ENCODE measurements at places on chromosomes 4 and X.

DNA sequence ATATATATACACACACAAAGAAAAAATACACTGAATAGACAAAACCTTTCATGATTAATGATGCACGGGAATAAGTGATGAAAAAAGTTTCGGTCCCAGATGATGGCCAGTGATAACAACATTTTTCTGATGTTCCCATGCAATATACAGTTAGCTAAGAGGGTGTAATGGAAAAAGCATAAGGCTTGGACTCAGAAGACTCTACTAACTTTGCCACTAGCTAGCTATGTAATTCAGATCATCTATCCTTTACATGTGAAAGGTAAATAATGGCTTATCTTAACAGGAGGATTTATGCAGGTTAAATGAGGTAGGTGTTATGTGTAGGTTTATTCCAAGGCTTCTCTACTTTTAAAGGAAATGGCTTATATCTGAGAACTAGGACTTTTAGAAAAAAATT, 4.3 kb downstream of the RPS3A start:
- DNase-seq, result no peak

DNA sequence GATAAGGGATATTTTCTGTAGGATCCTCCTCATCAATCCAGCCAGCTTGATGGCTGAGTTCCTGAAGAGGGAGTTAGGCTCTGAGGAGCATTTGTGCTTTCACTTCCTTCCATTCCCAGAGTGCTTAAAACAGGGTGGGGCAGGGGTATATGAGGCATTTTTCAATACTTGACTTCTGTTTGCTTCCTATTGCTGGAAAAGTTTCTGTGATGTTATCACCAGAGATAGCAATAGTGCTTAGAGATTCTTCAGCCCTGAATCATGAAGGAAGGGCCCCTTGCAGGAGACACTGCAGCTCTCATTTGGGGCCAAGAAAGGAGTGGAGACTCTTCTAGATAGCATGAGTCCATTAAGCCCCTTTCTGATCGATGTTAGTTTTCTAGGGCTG, 166.7 kb upstream of the RPS6KA3 start:
- DNase-seq, result peak; percentile 17

DNA sequence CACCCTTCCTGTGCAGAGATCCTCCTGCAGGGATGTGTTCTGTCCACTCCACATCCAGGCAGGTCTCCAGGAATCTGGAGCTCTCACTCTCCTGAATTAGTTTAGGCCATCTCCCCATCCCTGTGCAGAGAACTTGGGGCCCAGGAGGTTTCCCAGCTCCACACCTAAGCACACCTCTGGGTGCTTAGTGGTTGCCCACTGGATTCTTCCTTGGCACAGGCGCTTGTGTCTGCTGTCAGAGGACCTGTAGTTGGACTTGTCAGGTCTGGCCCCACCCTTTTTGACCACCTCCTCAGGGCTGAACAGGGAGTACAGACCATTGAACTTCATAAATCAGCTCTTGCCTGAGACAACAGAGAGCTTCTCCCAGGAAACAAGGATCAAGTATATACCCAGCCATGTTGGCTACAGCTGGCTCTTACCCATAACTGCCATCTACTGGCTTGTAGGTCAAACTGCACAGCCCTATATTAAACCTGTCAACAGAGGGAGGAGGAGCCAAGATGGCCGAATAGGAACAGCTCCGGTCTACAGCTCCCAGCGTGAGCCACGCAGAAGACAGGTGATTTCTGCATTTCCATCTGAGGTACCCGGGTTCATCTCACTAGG, 275.5 kb downstream of the PPARGC1A start:
- peak; percentile 5 for DNase-seq

DNA sequence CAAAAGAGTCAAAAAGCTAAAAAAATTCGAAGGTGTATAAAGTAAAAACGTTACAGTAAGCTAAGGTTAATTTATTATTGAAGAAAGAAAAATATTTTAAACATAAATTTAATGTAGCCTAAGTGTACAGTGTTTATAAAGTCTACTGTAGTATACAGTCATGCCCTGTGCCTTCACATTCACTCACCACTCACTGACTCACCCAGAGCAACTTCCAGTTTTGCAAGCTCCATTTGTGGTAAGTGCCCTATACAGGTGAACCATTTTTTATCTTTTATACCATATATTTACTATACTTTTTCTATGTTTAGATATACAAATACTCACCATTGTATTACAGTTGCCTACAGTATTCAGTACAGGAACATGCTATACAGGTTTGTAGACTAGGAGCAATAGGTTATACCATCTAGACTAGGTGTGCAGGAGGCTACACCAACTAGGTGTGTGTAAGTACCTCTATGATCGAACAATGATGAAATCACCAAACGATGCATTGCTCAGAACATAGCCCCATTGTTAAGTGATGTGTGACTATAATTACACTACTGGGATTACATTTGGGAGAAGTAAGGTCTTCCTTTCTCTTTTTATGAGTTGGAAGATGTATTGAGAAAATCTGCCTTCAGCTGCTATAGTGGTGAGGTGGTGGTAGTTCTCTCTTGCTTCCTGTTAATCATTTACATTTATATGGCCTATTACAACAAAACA, 27.2 kb downstream of the TMSB4X start:
- DNase-seq, result peak; percentile 81

DNA sequence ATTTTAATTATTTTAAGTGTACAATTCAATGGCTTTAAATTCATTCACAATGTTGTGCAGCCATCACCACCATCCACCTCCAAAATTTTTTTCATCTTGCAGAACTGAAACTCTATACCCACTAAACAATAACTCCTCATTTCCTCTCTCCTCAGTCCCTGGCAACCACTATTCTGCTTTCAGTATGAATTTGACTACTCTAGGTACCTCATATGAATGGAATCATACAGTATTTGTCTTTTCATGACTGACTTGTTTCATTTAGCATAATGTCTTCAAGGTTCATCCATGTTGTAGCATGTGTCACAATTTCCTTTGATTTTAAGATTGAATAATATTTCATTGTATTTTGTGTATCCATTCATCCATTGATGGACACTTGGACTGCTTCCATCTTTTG, 46.9 kb downstream of the KIF4A start:
- no peak for DNase-seq

DNA sequence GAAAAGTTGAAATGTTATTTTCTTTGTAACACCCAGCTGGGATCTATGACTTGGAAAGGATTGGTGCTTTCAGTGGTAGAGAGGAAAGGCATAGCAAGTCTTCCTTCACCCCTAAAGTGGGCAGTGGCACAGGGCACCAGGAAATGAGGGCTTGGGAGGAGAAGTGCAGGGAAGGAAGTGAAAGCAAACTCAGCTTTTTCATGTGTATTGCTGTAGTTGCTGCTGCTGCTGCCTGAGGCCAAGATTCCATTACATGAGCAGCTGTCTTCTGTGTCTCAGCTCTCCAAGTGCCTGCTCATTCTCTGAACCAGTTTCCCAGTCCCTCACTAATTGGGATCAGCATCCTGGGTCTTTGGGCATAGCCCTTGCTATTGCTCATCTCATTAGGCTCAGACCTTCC, 2.6 kb downstream of the HCCS start:
- peak; percentile 37 for DNase-seq

DNA sequence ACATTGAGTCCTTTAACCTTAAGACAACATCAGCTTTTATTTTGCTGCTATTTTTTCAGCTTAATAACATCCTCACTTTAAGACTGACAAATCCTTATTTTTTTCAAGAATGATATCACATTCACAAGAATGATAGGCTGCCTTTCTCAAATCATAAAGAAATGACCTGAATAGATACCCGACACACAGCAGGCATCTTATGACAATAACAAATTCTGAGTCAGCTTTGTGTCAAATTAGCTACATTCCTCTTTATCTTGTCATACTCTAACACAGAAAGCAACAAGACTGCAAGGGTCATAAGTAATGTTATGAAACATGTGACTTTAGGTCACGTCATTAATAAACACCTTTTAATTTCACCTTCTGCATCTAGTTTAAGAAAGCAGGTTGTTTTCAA, 2387.6 kb downstream of the PCDH7 start:
- peak; percentile 64 for DNase-seq

DNA sequence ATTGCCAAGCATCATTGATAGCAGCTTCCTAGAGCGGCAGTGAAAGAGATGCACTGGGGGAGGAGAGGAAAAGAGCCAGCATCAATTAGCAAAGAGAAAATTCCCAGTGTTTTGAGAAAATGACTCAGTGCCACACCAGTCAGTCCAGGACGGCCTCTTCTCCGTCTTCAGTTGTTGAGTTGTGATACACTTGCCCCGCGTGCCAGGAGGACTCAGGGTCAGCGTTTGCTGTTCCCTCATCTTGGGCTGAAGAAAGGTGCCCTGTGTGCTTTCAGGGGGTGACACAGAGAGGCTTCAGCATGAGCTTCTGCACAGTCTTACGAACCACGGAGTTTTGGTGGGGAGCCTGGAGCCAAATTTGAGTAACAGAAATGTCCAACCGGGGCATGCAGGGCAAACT, 82.3 kb downstream of the GPR143 start:
- no peak for DNase-seq

DNA sequence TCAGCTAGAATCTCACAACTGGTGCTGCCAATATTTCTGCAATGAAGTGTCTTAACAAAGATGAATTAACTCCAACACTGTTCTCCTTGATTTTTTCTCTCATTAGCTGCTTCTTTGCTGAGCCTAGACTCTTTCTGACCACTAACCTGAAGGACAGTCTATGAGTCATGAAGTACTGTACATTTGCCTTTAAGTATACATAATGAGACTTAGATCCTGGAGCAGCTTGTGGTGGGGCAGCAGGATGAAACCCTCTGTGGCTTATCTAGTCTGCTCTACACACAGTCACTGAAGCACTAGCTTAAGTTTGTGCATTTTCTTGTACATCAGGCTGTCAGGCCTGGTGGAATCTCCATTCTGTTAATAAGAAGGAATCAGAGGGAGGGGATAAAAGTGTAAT, 307.4 kb upstream of the SMIM31 start:
- peak; percentile 11 for DNase-seq

- DNase-seq, result no peak
These were observed 26.3 kb upstream of the ACTRT1 start for GRCh38 chrX:128078545-128078944.

DNA sequence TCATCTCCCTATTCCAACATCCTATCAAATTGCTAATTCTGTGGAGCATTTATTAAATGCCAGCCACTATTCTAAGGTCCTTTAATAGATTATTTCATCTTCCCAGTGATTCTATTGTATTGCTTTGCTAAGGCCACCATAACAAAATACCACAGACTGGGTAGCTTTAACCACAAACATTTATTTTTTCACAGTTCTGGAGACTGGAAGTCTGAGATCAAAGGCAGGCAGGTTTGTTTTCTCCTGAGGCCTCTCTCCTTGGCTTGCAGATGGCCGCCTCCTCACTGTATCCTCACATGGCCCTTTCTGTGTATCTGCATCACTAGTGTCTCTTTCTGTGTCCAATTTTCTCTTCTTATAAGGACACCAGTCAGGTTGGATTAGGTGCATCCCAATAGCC, 64.5 kb downstream of the CPE start:
- DNase-seq, result no peak

GRCh38 chrX:107849747-107850421, 24.2 kb downstream of the MID2 start:
- no peak for DNase-seq

- DNase-seq, result peak; percentile 3
These were observed 25.4 kb downstream of the C4orf17 start for GRCh38 chr4:99536271-99536670.

- DNase-seq, result no peak
These were observed 33.1 kb upstream of the MTMR8 start for GRCh38 chrX:64428371-64428770.

DNA sequence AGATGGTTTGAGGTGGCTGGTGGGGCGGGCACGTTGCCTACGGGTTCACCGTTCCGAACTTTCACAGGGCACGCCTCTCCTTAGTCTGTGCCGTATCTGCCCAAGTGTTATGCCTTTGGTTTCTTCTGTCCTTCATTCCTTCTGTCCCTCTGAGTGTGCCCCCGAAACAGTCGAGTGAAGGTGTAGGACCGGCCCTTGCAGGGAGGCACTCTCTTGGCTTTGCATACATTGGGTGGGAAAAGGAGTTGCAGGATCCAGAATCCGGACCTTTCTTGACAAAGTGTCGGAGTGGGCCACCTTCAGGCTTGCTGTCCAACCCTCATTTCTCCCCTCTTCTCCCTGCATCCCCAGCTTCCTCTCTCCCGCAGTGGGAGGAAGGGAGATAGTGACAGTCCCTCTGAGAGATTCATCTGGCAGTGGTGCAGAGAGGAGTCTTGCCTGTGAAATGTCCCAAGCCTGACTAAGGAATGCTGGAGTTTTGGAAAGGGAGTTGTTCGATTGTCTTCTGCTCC, 569 bp downstream of the ARFIP1 start:
- no peak for DNase-seq

DNA sequence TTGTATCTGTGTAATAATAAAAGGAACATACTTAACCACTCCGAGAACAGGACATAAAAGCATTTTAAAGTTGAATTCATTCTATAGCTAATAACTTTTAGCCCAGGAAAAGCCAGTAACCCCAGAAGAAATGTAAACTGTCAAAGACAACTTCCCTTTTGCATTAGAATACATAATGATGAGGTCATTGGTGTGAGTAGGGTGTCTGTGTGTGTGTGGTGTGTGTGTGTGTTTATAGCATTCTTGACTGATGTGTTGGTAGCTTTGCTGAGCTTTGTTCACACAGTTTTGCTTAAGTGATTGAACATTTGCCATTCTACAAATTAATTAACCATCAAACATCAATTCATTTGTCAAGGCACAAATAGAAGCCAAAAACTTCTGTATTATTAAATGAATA, 559.6 kb downstream of the ARAP2 start:
- peak; percentile 60 for DNase-seq

- DNase-seq, result no peak
These were observed 26.5 kb downstream of the TFDP3 start for GRCh38 chrX:133191739-133192039.

- peak; percentile 11 for DNase-seq
These were observed 90.8 kb upstream of the NPFFR2 start for GRCh38 chr4:71941001-71941400.

- DNase-seq, result no peak
These were observed 297.9 kb upstream of the FAT4 start for GRCh38 chr4:125016892-125017299.

DNA sequence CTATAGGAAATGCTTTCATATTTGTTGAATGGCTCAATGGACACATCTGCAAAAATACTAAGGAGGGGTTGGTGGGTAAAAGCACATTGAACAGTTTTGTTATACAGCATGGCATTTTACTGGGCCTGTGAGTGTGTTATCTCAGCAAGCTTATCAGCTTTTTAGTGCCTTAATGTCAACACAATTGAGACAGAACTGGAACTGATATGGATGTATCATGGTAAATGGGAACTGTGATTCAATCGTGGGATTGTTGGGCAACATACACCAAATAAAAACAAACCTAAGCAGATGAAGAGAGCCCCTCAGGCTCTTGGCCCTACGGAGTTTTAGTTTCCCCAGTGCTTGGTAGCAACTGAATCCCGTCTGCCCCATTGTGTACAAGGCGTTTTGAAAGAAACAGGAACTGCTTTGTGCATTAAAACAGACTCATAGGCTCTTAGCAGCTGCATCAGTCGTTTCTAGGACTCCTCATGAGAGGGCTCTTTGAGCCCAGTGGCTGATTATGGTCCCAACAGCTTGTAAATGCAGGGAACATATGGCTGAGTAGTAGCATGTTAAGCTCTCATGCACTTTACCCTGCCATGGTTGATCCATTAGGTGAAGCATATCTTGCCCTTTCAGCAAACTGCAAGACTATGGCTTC, 7.3 kb downstream of the GPR119 start:
- no peak for DNase-seq
